ENCODE measurements at places on chromosomes 1 and 21.

DNA sequence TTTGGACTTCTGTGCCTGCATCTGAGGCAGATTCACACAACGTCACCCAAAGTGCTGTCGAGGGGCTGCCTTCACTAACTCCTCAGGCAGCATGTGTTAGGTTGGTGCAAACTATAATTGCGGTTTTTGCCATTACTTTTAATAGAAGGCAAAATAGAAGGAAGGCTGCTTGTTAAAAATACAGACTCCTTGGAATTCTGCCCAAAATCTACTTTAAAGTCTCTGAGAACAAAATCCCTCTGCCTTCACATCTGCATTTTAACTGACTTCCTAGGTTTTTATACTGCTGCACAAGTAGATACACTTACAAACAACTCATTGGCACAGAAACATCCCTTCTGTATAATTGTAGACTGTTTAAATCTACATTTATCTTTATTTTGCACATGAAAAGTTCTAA lies 41.3 kb upstream of the SLC19A2 start:
- DNase-seq: no peak

- no peak for DNase-seq
These were observed 64.6 kb downstream of the TRIM11 start for GRCh38 chr1:228341814-228342626.

- DNase-seq: no peak
These were observed 193.8 kb downstream of the DYRK1A start for GRCh38 chr21:37560385-37560784.

GRCh38 chr1:113804421-113805255 lies 7.6 kb downstream of the RSBN1 start:
- no peak for DNase-seq

GRCh38 chr1:157040802-157041201 lies 4.7 kb downstream of the ARHGEF11 start:
- no peak for DNase-seq

DNA sequence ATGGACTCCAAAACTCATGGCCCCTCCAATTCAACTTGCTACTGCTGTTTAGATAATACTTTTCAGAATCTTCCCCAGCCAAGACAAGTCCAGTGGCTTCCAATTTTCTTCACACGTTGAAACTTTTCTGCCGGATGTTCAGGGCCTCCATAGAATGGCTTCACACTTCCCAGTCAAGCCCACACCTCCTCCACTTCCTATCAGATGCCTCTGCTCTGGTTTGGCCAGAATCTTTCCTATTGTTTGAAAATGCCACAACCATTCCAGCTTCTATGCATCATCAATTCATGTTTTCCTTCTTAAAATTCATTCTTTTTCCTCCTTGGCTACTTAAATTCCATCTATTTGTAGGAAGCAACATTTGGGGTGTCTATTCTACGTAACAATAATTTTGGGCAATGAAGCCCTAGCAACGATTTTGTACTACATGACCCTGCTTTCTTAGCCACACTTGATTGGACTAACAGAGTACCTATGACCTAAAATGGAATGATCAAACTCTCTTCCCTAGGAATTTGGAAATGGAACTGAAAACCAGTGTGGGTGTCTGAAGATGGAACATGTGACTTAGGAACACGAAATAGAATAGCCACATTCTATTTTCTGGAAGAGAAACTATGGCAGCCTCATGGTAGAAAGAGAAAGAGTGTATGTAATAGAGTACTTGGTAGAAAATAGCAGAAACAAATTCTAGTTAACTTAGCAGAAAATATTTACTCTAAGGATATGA lies 74.1 kb upstream of the CNIH3 start:
- DNase-seq: no peak

- DNase-seq: no peak
These were observed 56.6 kb downstream of the TMEM53 start for GRCh38 chr1:44617703-44618029.

DNA sequence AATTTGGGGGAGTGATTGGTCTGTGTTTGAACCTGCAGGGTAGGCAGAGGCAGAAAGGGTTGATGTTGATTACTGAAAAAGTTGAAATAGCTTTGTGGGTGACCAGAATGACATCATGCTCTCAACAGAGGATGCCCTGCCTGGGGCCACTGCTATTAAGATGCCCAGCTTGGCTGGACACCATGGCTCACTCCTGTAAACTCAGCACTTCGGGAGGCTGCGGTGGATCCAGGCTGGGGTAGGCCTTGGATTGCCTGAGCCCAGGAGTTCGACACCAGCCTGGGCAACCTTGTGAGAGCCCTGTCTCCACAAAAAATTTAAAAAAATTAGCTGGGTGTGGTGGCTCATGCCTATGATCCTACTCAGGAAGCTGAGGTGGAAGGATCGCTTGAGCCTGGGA lies 42.8 kb upstream of the CACNA1E start:
- no peak for DNase-seq

DNA sequence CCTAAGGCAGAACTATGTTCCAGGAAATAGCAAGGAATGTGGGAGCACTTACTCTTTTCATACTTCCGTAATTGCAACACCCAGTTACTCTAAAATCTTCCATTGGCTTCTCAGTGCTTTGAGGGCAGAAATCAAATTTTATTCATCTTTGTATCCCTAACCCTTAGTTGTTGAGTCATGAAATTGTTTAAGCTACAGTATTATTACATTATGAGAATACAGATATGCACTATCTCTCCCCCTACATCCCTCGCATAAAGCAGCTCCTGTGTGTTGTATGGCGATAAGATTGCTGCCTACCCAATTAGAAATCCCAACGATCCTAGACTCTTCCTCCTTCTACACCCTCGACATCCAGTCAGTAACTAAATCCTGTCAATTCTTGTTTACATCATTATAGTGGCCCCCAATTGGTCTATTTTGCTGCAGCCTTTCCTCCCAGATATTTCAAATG lies 2.6 kb downstream of the AIDA start:
- no peak for DNase-seq

DNA sequence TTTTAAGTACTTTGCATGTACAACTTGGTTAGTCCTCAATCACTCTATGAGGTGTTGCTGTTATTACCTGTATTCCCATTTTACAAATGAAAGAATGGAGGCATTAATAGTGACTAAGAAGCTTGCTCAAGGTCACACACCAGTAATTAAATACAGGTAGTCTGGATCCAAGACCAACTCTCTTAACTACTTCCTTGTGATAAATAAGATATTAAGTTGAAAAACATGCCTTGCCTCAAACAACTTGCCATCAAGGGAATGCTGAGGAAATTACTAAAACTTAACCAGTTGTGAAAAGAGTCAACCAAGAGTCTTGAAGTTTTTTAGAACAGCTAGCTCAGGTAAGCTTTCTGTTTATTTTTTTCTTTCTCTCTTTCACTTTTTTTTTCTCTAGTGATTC lies 21.0 kb upstream of the LAMC1 start:
- DNase-seq: no peak

DNA sequence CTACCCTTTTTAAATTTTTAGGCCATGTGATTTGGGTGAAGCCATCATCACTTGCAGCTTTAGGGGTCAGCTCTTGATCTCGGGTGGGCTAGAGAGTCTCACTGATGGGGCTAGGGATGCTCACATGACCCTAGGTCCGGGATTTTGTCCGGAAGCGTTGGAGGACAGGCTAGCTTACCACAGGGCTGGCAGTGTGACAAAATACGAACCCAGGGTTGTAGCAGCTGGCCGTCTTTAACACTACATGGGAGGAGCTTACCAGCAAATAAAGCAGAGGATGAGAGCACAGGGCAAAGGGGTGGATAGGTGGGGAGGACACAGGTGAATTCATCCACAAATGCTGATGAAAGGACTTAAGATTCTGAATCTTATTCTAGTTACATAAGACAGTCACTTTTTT lies 21.9 kb downstream of the GPR161 start:
- DNase-seq: no peak

- DNase-seq: no peak
These were observed 104.8 kb downstream of the RGS2 start for GRCh38 chr1:192913683-192914082.

- no peak for DNase-seq
These were observed 6.0 kb downstream of the FCRLB start for GRCh38 chr1:161727256-161727924.

- DNase-seq: no peak
These were observed 11.9 kb downstream of the TRAF3IP3 start for GRCh38 chr1:209767706-209768105.

DNA sequence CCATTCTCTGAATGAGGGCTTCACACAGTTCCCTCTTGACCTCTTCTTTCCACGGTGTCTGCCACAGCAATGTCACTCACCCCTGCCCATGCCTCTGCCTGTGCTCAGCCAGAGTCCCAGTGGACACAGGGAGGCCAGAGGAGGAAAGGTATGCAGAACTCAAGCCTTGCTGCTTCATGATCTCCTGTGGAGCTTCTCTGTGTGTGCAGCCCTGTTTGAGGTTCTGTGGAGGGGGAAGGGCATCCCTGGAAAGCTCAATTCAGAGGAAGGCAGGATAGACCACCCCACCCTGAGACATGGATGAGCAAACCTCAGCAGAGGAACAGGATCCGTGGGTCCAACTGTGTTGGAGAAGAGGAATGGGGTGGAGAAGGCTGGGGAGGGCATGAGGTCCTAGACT lies 2.0 kb downstream of the HCN3 start:
- no peak for DNase-seq

DNA sequence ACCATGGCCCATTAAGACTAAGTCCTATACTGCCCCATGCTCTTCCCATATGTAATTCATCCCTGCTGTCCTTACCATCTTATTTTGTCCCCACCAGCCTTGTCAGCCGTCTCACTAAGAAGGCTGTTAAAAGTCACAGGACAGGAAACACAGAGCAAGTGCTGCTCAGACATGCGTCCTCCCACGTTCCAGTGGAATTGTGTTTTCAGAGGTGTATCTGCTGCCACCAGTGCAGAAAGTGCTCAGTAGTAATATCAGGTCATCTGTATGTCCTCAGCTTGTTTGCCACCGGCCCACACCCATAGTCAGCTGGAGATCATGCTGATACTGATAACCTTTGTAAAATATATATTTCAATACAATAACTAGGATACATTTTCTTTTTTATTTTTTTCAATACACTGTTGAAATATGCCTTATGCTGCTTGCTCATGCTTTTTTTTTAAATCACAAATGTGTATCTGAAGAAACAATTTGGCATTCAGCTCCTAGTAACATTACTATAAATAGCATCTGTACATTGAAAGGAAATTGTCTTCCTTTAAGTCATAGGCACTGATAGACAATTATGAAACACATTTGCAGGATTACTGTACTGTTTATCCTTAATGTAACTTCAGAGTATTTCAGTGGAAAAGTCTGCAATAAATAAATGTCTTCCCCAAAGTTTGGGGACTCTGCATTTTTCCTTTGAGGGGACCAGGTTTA lies 156.9 kb downstream of the EDEM3 start:
- DNase-seq: no peak

DNA sequence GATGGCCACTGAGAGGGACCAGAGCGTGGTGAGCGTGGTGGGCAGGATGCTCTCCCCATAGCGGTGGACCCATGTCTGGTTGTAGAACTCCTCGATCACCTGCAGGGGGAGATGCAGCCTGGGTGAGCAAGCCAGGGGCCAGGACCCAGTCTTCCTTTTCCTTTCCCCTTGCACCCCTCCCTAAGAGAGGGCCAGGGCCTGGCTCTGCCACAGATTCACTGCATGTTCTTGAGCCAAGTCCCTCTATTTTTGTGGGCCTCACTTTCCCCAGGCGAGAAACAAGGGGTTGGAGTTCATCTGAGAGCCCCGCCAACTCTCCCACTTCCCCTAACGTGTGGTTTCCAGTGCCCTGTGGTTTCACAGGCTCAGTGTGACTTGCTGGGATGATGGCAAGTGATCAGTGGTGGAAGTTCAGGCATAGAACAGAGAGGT lies 27.5 kb downstream of the SLC2A1 start:
- DNase-seq: no peak

GRCh38 chr1:201535046-201535918 lies 3.6 kb upstream of the NAV1 start:
- DNase-seq: no peak

GRCh38 chr1:200165493-200166220 lies 138.1 kb downstream of the NR5A2 start:
- no peak for DNase-seq

DNA sequence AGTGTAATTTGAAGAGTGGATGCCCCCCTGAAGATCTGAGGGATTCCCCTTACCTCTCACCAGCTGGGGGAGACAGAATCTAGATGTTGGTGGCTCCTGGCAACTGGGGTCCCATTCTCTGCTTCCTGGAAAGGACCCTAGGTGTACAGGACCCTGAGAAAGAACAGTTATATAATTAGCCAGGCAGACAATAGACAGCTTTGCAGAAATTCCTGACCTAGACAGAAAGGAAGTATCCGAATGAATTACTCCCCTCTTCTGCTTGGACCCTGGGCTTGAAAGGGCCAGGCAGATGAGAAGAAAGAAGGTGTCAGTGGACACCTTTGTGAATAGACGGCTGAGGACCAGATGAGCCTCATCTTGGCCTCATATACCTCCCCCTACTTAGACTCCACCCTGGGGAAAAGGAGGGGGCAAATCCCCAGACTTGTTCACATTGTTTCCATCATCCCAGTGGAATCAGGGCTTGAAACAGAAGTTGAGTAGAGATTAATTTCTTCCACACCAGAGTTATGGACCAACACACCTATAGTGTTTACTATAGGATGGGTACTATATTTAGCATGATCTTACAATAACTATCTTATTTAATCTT lies 1.8 kb upstream of the IQGAP3 start:
- DNase-seq: no peak

GRCh38 chr1:157380523-157380922 lies 171.8 kb downstream of the FCRL5 start:
- DNase-seq: no peak
